H9 (cell line): ENCODE measurements at places on chromosomes 11 and 22. TPM values are rescaled to one million over a fixed set of nuclear protein-coding genes. Genes with fewer than 3 reads are reported as not detected.

- no peaks in the 10 kb centered on the region for H3K36me3 ChIP-seq
- no peak overlapping the region for H3K4me3 ChIP-seq
- no peaks in the 10 kb centered on the region for H3K27me3 ChIP-seq
- DNase-seq = no peak
- no peak overlapping the region for H3K27ac ChIP-seq
- H3K4me1 ChIP-seq = no peaks in the 10 kb centered on the region
Observed at GRCh38 chr11:44258839-44259420, 51.0 kb downstream of the ALX4 start.

GRCh38 chr11:64063777-64064176, 28.0 kb downstream of the FLRT1 start:
- H3K36me3 ChIP-seq = no peaks in the 10 kb centered on the region
- peaks cover 11% of the 10 kb centered on the region; the same call in 1 of the 2 replicates for H3K27me3 ChIP-seq
- no peaks in the 10 kb centered on the region for H3K4me1 ChIP-seq
- H3K27ac ChIP-seq = no peak overlapping the region

DNA sequence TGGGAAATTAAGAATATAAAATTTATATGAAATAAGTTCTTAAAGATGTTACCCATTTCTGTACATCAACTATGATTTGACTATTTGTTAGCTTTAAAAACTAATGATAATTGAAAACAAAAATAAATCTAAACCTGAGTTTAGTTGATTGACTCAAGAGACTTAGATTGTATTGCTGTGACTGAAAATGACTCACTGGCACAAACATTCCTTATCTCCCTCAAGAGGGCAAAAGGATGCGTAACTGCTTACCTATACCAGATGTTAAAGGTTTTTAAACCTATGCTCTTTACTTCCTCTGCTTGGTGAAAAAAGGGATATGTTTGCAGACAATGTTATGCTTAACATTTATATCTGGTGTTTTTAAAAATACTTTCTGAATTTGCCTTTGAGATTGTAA, 30.3 kb downstream of the ATM start:
- DNase-seq = no peak
- H3K36me3 ChIP-seq = peaks cover 70% of the 10 kb centered on the region
- no peak overlapping the region for H3K27ac ChIP-seq
- no peaks in the 10 kb centered on the region for H3K27me3 ChIP-seq

GRCh38 chr11:104155375-104155774, 8.6 kb downstream of the PDGFD start:
- no peak for DNase-seq
- no peaks in the 10 kb centered on the region for H3K27me3 ChIP-seq
- no peak overlapping the region for H3K4me3 ChIP-seq

- no peak overlapping the region for H3K27ac ChIP-seq
- H3K27me3 ChIP-seq = no peaks in the 10 kb centered on the region
- no peak overlapping the region for H3K4me3 ChIP-seq
Observed at GRCh38 chr11:37519781-37520180, 921.7 kb upstream of the RAG2 start.

Gene OR52I1
- not detected in 2 replicates for total RNA-seq

Gene PGGHG
- 57.9 and 58.3 TPM in 2 replicates for total RNA-seq
